ENCODE measurements at places on chromosomes 5 and 9.

DNA sequence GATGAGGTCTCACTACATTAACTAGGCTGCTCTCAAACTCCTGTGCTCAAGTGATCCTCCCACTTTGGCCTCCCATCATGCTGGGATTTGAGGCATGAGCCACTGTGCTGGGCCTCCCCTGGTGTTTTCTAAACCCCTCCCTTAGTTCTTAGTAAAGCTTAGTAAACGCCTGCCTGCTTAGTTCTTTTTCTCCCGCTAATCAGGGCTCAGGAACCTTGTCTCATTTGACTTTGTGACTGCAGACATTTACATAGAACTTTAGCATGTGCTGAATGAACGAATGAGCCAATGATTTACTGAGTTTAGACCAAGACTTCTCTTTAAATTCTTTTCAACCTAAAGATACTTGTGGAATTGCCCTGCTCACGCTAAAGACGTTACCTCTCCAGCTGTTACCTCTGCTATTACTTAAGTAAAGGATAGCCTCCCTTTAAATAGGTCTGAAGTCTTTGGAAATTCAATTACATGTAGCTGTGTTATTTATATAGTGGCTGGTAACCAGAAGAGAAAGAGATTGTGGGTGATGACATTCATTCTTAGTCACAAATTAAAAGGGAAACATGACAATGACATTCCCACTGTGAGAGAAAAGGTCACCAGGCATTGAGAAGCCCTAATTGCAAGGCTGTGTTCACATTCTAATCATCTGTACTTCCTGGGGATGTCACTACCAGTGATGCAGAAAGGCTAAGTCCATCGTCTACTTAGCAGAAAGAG is 18.6 kb upstream of the SUSD1 start:
- DNase-seq: no peak

DNA sequence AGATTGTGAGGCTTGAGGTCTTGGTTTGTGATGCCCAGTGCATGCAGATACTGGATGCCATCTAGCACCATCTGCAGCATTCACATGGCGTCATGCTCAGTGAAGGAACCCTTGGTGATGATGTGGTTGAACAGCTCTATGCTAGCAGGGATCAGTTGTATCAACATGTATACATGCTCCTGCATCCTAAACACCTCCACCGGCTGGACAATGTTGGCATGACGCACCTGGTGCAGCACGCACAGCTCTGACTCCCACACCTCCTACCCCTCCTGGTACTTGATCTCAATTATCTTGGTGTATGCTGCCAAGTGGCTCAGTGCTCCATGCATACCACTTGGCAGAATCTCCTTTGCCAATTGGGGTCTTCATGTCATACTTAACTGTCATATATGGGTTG is 49.1 kb downstream of the MTREX start:
- no peak for DNase-seq

- DNase-seq: no peak
Observed at GRCh38 chr9:81671880-81672280, 17.5 kb downstream of the TLE1 start.

DNA sequence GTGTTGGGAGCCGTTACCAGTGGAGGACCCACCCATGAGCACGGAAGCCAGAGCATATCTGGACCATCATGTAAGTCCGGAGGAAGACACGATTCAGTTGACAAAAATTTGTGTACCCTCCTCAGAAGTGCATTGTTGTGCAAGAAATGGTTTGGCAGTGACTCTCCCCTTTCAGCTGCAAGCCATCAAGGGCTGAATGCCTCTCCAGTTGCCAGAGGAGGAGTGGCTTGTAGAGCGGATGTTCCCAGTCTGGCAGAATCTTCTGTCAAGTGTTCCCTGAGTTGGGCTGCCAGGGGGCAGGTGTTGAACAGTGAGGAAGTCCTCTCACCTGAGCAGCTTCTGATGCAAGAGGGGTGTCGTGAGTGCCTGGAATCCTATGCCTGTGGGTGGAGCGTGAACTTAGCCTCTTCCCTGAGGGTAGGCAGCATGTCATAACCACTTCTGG is 27.6 kb upstream of the CDKN2AIPNL start:
- no peak for DNase-seq

DNA sequence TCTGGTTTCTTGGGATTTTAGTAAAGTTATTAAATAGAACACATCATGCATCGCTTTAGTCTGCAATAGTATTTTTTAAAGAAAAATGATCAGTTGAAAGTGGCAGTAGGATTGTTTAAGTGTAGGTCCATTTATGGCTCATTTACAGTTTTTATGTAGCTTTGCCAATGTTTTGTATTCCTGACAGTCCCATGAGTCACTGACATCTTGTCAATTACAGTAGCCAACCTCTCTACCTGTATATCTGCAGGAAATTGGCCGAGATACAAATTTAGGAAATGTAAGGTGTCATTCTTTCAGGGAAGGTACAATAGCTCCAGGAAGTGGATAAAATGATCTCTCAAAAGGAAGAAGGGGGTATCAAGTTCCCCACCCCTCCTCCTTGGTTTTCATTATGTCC is 47.7 kb upstream of the MTAP start:
- no peak for DNase-seq

DNA sequence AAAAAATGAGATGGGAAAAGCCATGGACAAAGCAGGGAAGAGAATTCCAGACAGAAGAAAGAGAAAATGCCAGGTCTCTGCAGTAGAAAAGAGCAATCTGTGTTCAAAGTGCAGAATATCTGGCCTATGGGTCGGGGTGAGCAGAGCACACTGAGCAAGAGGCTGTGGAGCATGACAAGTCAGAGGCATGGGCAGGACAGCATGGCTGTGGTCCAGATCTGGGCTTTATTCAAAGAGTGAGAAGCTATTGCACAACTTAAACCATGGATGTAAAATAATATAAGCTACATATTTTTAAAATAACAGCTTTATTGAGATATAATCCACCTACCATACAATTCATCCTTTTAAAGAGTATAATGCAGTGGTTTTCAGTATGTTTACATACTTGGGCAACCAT is 133.1 kb upstream of the SPDL1 start:
- DNase-seq: no peak

DNA sequence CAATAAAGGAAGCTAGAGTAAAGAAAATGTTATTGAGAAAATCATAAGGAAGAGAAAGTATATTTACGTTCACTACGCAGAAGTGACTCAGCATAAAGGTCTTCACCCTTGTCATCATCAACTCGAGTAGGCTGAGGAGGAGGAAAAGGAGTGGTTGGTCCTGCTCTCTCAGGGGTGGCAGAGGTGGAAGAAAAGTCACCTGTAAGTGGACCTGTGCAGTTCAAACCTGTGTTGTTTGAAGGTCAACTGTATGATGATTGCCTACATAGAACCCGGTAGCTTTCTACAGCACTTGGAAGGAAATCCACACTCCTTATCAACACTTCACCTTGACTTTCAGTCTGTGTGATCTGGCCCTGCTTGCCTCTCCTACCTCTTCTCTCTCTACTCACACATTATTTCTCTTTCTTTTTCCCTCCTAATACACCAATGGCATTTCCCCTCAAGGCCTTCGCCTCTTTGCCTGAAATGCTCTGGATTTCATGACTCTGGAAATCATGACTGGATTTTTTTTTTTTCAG is 109.3 kb upstream of the CPEB4 start:
- DNase-seq: no peak

DNA sequence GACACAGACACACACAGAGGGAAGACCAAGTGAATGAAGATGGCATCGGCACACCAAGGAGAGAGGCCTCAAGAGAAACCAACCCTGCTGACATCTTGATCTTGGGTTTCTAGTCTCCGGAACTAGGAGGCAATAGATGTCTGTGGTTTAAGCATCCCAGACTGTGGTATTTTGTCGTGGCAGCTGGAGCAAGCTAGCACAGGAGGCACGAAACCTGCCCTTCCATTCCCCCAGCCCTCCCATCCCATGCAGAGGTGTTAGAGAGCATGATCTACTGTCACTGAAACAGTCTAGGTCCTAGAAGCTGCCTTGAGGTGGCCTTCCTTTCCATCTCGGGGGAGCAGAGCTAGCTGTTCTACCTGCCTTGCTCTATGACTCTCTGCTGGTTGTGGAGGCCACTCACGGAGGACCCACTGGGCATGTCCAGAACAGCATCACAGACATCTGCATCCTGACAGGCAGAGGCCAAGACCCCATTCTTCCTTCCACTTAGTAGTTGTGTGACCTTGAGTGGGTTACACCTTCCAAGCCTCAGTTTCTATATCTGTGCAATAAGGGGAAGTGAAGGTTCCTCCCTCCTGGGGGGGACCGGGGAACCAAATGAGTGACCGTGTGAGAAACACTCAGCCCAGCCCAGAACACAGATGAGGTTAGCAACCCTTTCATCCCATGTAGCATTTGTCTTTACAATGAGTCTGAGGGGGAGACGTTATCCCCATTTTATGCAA is 134.3 kb upstream of the BOD1 start:
- DNase-seq: no peak

DNA sequence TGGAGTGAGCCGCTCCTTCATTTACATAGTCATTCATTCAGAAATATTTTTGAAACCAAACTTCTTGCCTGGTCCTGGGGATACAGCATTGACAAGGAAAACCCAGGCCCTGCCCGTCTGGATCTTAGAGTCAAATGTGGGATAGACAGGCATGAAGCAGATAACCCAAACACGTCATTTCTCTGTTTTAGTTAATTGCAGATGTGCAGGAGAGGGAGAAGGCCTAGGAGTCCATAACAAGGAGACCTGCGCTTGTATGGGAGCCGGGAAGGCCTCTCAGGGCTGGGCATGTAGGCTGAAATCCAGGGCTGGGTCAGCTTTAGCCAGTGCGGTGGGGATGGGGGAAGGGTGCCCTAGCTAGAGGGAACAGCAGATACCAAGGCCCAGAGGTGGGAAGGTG is 43.3 kb downstream of the PRRX2 start:
- DNase-seq: no peak

DNA sequence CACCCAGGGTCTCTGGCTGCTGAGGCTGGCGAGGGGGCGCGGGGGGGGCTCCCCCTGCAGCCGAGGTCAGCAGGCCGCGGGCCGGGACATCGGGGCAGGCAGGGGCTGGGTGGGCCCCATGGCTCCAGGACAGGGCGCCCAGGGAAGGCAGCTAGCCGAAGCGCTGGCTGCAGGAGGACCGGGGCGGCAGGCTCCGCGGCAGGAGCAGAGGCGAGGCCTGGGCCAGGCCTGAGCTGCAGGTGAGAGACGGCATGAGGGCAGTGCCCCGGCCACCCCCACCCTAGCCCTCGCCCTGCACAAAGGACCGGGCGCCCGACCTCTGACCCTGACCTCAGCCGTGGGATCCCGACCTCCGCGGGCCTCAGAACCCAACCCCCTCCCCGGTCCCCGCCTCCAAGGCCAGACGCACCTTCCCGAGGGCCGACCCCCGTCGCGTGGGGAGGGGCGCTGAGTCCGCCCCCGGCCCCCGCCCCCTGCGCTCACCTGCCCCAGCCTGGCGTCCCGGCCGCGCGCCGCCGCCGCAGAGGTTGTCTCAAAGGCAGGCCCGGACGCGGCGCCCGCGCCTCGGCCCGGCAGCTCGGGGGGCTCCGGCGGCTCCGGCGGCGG is 431 bp downstream of the RNF208 start:
- no peak for DNase-seq

DNA sequence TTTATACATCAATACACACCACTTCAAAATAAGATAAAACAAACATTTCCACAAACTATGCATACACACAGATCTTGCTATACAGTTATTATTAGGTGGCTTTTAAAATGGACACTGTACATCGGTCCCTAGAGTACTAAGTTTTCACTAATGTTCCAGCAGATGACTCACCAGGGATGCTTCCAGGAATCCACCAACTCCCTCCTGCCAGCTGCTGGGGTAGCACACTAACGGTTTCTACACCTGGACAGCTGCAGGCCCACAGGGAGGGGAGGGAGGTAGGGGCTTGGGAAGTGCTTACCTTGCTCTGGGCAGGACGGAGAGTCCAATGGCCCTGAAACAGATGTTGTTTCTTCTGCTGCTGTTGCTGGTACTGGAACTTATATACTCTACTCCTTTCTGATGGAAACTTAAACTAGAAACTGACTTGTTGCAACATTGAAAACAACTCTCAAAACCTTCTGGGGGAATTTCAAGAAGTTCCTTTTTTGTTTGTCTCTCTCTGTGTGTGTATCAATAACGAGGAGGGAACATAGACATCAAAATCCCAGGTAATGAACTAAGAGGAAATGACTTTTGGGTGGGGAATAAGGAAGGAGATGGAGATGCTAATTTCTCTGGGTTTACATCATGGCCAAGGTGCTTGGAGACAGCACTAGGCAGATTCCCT is at the start of gene IL12B:
TSS of gene IL12B (minus strand) at position 357 of the 670 bp plus-strand sequence. CDS start 3,705 bp downstream, outside the sequence.
- no peak for DNase-seq

GRCh38 chr5:68699966-68700365 is 393.8 kb upstream of the SLC30A5 start:
- DNase-seq: no peak

GRCh38 chr5:174335682-174336364 is 290.3 kb downstream of the NSG2 start:
- no peak for DNase-seq

DNA sequence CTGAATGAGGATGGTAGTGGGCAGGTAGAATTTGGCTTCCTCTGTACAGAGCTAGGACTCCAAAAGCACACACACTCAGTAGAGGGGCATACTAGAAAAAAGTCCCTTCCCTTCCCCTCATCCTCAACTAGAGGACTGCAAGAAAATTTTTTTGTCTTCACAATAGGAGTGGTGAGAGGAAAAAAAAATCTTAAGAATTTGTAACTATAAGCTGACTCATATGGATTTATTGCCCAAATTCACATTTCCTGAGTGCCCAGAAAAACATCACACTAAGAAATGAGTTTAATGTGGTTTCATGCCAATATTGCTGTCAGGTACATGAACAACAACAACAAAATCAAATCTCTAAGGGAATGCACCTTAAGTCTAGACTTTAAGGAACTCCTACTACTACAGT is 43.7 kb downstream of the RANBP6 start:
- no peak for DNase-seq

Measured in activated T-helper 1 cell treated with anti-CD3 and anti-CD28 coated beads, Interleukin-12 subunit alpha, Interleukin-12 subunit beta, Interleukin-2, Interleukin-4 antibody, amounts not matched to agents 30 ng/mL and 10 ng/mL and 1 ng/mL, durations not matched to agents 14 hours and 24 hours and 36 hours (primary cell).